ENCODE measurements at places on chromosomes 3 and 15.

GRCh38 chr3:113898892-113899291, 48.9 kb upstream of the ZDHHC23 start:
- no peak for DNase-seq

GRCh38 chr3:46496746-46497555, 825 bp upstream of the RTP3 start:
- no peak for DNase-seq

DNA sequence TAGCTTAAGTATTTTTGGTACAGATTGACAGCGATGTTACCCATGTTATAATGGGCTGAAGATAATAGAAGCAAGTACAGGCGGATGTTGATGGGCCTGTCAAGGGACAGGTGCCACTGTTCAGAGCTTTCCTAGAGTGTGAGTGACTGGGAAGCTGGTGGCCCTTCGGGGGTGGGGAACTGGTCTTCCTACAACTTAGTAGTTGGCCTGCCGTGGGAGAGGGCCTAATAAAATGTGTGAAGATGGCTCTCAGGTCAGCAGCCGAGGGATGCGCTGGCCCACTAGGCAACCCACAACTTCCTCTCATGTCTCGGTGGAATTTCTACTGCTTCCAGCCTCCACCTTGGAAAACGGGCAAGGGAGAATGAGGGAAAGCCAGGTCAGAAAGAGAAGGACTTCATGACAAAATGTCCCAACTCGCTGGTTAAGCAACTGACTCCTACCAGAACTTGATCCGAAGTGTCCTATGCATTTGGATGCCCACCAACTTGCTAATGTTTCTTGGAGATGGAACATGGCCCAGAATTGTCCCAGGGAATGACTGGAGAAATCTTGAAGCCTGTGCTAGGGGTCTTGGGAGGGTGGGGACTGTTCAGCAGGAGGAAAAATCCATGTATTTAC, 1.4 kb downstream of the GYG1 start:
- DNase-seq, result no peak

- no peak for DNase-seq
These were observed 6.6 kb downstream of the PLS1 start for GRCh38 chr3:142602619-142603385.

- no peak for DNase-seq
These were observed 287.3 kb upstream of the TLE3 start for GRCh38 chr15:70385052-70385451.

DNA sequence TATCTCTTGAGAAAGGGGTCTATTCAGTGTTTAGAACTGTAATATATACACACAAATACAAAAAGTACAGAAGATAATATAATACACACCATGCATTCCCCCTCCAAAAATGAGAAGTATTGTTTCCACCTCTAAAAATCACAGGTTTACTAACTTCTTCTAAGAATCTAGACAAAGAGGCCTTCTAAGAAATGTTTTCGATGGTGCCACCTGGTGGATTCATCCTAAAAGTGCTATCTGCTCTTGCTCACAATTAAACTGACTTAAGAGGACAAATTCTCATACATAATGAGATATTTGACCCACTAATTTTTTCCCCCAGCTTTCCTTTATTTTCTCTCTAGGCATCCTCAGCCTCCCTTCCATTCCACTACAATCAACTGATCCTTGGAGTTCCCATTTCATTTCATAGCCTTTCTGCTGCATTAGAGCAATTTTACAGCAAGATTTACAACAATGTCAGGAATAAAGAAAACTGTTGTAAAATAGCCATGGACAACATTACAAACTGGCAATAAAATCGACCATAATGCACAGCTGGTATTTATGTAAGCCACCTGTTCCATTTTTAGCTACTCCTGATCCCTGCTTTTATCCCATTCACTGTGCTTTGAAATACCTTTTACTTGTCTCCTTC, 124.6 kb downstream of the ARRDC4 start:
- DNase-seq, result peak; percentile 55

DNA sequence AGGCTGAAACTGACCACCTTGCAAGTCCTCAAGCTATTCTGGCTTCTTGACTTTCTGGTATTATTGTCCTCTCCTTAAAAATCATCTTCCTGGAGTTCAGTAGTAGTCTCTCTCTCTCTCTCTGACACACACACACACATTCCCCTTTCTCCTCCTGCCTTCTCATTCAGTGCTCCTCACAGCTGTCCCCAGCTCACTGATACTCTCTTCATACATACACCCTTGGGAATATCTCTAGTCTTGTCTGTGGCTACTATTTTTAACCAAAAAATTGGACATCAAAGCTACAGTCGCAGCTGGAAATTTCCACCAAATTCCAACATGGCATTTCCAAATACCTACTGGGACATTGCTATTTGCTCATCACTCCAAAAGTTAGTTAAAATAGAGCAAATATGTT, 178.9 kb downstream of the ECT2 start:
- no peak for DNase-seq

DNA sequence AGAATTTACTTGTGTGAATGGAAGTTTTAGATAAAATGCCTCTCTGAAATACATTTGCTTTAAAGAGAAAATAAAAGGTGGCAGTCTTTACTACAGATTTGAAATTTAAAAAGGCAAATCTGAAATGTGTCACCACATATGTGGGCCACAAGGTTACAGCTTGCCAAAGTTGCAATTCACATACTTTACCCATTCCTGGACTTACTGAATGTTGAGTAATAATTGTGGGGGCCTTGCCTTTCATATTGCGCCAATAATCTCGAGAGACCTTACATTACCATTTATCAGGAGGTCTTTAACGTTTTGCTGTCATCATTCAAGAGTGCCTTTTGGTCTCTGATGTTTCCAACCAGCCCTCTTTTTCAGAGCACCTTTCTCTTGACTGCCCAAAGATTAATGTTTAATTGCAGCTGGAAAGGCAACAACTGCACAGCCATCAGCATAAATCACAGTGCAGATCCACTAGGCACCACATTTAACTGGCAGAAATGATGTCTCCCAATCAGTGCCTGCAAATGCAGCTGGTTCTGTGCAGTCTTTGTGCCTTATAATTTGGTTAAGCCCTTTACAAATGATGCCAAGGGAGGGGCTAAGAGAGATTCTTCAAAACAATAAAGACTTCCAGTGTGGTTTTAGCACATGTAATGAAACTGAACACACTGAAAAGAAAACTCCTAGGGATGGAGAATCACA, 206.8 kb downstream of the MAGI1 start:
- no peak for DNase-seq

- DNase-seq, result no peak
These were observed 7.3 kb downstream of the PLSCR4 start for GRCh38 chr3:146243559-146243958.

DNA sequence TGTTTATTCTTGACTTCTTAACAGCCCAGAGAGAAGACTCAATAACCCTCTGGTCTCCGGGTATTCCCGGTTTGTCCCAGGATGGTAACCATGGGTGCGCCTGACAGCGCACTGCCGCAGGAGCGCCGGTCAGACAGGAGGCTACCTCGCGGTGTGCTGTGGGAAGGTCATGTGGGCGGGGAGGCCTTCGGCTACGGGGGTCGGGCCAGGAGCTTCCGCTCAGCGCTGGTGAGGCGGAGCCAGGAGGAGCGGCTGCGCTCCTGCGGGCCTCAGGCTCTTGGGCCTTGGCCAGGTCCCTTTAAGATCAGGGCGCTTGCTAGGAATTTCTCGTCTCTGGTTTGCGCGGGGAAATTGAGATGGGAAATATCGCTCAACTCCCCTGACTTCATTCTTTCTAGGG, 182.3 kb upstream of the NDN start:
- DNase-seq, result no peak

- DNase-seq, result no peak
These were observed 32.3 kb downstream of the B3GNT5 start for GRCh38 chr3:183285318-183285717.

- DNase-seq, result no peak
These were observed 374.7 kb upstream of the TPRG1 start for GRCh38 chr3:188797045-188797444.

DNA sequence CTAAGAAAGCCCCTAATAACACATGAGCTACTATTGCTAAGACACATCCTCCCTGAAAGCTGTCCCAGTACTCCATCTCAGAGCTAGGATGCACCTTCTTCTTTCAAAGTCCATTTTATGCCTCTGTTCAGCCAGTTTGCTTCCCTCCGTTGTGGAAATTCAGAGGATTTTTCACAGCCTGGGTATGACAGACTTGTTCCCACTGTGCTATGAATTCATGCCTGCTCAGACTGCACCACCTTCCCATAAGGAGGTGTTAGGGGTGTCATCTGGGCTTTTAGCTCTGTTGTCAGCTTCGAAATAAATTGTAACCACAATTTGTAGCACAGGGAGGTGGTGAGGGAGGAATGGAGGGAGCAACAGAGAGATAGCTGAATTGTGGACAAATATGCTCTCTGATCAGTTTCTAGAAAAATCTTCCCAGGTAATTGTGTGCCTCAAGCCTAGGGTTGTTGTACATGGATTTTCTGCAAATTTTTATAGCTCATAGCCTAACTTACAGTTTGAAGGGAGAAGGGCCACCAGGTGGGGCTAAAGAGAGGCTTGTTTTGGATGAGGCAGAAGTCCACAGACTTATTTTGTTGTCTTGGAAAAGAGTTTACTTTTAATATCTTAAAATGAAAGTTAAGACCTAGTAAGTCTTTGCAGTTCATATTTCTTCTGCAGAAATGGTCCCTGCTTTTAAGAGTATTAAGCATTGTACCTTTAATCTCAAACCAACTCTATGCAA, 462.0 kb downstream of the PDCD6IP start:
- DNase-seq, result no peak

DNA sequence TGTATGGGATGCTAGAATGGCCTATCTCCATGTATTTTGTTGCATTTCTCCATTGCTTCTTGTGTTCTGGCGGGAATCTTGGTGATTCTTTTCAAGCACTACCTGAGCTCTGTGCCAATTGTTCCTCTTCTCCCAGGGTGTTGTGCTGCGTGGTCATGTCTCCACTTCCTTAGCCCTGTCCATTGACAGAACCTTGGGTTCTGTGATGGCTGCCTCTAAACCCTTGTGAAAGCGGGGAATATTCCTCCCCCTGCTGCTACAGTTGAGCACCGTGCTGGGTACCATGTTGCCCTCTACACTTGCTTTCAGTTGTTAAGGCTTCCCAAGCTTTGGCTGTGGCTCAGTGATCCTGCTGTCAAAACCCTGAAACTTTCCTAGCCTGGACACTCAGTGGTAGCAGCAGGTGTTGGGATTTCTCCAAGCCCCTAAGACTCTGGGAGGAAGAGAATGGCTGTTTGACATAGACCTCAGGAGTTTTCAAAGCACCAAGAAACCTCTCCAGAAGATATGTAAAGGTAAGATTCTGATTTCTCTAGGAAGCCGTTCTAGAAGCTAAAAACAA, 69.5 kb downstream of the MBNL1 start:
- no peak for DNase-seq

DNA sequence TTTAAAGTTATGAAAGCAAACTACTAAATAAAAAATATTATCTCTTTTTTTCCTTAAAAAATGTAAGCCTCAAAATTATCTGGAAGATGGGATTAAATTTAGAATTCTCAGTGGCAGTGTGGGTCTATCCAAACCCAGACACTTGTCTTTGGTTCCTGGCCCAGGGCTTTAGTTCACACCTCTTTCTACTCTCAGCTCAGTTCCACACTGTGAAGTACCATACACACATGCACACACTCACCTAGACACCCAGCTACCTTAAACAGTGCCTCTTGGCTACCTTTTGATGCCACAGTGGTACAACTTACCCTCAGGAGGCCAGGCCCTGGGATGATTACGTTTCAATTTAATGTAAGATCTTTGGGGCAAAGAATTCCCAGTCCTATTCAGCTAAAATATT, 51.0 kb upstream of the TSC22D2 start:
- DNase-seq, result no peak

GRCh38 chr3:29088579-29088978, 192.3 kb upstream of the RBMS3 start:
- DNase-seq, result no peak

DNA sequence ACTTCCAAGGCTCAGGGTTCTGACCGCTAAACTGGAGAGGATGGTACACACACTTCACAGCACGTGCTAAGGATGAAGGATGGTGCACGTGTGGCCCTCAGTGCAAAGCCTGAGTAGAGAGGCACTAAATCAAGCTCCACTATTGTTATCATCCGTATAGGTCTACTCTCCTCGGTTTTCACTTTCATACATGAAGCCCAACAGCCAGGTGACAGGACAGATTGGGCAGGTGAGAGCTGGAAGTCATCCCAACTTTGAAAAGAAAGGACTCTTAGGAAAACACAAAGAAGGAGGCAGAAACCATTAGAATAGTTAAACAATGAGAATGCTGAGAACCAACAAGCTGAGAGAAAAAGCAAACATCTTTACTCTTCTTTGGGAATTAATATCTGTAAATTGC, 21.1 kb downstream of the MAGI1 start:
- DNase-seq, result no peak

DNA sequence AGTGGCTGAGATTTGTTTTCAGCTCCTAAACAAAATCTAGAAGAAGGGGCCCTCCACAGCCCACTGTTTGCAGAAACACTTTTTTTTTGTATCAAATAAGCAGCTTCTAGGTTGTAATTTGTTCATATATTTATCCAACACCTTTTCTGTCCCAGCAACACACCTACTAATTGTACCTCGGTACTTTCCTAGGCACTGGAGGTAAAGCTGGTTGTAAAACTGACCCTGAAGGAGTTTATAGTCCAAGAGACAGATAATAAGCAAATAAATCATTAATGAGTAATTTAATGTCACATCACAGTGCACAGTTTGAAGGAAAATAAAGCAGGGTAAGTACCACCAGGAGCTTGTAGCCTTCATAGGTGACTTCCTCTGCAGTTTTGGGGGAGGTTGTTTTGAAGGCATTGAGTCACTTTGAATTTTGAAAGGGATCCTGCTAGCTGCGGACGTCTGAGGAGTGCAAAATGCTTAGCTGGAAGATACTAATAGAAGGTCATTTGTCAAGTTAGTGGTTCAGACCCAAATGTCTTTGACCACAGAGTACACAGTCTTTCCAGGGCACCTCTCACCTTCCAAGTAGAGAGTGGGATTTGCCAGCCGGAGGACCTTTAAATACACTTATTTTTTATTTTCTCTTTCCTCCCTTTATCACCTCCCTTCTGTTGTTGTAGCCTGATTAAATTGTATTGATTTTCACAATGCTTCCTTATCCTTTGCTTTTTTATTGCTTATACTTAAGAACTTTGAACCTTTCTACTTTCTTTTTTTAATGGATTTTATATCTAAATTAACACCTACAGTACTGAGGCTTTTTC, 53.8 kb downstream of the CMSS1 start:
- no peak for DNase-seq
